Placental pericyte (primary cell): ENCODE measurements at places on chromosomes 3 and 15. TPM values are rescaled to one million over a fixed set of nuclear protein-coding genes. Genes with fewer than 3 reads are reported as not detected.

JMJD7 gene
- total RNA-seq, result 3.9 and 6.0 TPM in 2 replicates

BNC1 gene
- total RNA-seq, result 26.5 and 54.5 TPM in 2 replicates

LRRC49 gene
- total RNA-seq, result 11.5 and 33.0 TPM in 2 replicates

LRRIQ4 gene
- 0.14 TPM in 1 of 2 replicates, not detected in the other for total RNA-seq

TNNC1 gene
- 2.0 TPM in 1 of 2 replicates, not detected in the other for total RNA-seq

CNTN4 gene
- total RNA-seq, result 2.6 and 4.0 TPM in 2 replicates

COLQ gene
- 0.29 and 0.66 TPM in 2 replicates for total RNA-seq

ZMAT3 gene
- total RNA-seq, result 20.6 and 38.1 TPM in 2 replicates

EXD1 gene
- total RNA-seq, result not detected in 2 replicates

ATP8B4 gene
- total RNA-seq, result 2.7 and 5.3 TPM in 2 replicates

ZNF860 gene
- total RNA-seq, result 0.44 and 1.0 TPM in 2 replicates

LRRN1 gene
- not detected in 2 replicates for total RNA-seq

LEO1 gene
- total RNA-seq, result 23.6 and 25.8 TPM in 2 replicates

C3orf85 gene
- total RNA-seq, result not detected in 2 replicates

PRKAR2A gene
- total RNA-seq, result 35.5 and 73.4 TPM in 2 replicates

FEZF2 gene
- total RNA-seq, result not detected in 2 replicates

NMNAT3 gene
- total RNA-seq, result under 0.01 and 0.43 TPM in 2 replicates

FXR1 gene
- 108 and 201 TPM in 2 replicates for total RNA-seq

GBE1 gene
- 88.4 and 120 TPM in 2 replicates for total RNA-seq

ABI3BP gene
- total RNA-seq, result 1.4 and 5.9 TPM in 2 replicates

LMCD1 gene
- total RNA-seq, result 44.2 and 63.0 TPM in 2 replicates

NEK11 gene
- 5.7 and 5.9 TPM in 2 replicates for total RNA-seq

SUMF1 gene
- total RNA-seq, result 32.6 and 47.7 TPM in 2 replicates

MUSTN1 gene
- total RNA-seq, result not detected in 2 replicates

SPSB4 gene
- total RNA-seq, result not detected in 2 replicates

FOXB1 gene
- not detected in 2 replicates for total RNA-seq

SLC38A3 gene
- total RNA-seq, result not detected in 2 replicates

SLC12A1 gene
- not detected in 2 replicates for total RNA-seq

STAC gene
- total RNA-seq, result 0.14 and 0.44 TPM in 2 replicates

RETNLB gene
- total RNA-seq, result not detected in 2 replicates

STRC gene
- total RNA-seq, result under 0.01 TPM in 1 of 2 replicates, not detected in the other

SERPINI2 gene
- total RNA-seq, result not detected in 2 replicates

C3orf22 gene
- not detected in 2 replicates for total RNA-seq

TFRC gene
- total RNA-seq, result 183 and 190 TPM in 2 replicates

PLA1A gene
- total RNA-seq, result not detected in 2 replicates

BLM gene
- 0.44 and 17.0 TPM in 2 replicates for total RNA-seq

ABHD17C gene
- 9.0 and 12.6 TPM in 2 replicates for total RNA-seq

VIPR1 gene
- 1.3 and 2.0 TPM in 2 replicates for total RNA-seq
